Mammary epithelial cell (primary cell): ENCODE measurements at places on chromosomes 3 and 15. TPM values are rescaled to one million over a fixed set of nuclear protein-coding genes. Genes with fewer than 3 reads are reported as not detected.

Gene FGD5
- not detected for total RNA-seq

Gene GOLIM4
- total RNA-seq: 25.8 and 31.4 TPM in 2 replicates

GRCh38 chr3:138646513-138646912, 37.9 kb downstream of the FAIM start:
- DNase-seq: no peak

DNA sequence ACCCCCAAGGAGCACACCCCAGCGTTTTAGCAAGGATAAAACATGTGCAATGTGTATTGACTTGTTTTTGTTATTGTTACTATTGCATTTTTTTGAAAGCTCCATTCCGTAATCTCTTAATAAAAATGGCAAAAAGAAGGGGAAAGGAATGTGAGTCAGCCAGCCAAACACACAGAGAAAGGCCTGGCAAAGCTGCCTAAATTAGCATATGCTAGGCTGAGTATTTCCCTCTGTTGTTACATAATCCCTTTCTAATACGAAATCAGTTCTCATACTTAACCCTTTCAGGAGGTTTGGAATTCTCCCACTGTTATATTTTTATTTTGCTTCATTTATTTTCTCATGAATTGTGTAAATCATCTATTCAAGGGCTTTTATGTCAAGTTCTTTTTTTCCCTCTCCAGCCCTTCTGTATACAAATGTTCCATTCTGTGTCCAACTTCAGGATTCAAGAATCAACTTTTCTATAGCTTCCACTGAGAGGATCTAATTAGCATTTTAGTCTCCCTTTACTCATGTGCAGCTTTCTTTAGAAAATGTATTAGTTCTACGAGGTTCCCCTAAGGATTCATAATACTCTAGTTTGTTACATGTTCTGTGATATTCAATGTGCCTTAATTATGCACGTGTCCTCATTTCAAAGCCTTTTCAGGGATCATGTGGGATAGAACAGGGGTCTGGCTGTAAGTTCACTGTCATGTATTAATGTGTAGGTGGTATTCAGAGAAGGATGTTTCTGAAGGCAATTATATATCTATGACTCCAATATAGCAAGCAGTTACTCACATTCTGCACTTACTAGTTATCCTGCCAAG, 9.2 kb downstream of the CADM2 start:
- no peak for DNase-seq

GRCh38 chr3:151580591-151580990, 119.7 kb upstream of the IGSF10 start:
- peak; percentile 23 for DNase-seq

GRCh38 chr3:134772011-134772410, 23.0 kb upstream of the EPHB1 start:
- no peak for DNase-seq

Gene A4GNT
- total RNA-seq: not detected in 2 replicates

Gene PDHB
- 43.2 TPM for total RNA-seq

GRCh38 chr15:58057559-58057958, 8.0 kb downstream of the ALDH1A2 start:
- peak; percentile 76 for DNase-seq

- no peak for DNase-seq
These were observed 9.8 kb upstream of the TMEM40 start for GRCh38 chr3:12768579-12769527.

Gene ALDH1L1
- total RNA-seq: 0.71 and 0.96 TPM in 2 replicates

Gene COLQ
- 0.33 and 0.37 TPM in 2 replicates for total RNA-seq

- no peak for DNase-seq
These were observed 84.4 kb downstream of the PGPEP1L start for GRCh38 chr15:98923171-98923570.

Gene COX17
- total RNA-seq: 41.1 and 43.0 TPM in 2 replicates

DNA sequence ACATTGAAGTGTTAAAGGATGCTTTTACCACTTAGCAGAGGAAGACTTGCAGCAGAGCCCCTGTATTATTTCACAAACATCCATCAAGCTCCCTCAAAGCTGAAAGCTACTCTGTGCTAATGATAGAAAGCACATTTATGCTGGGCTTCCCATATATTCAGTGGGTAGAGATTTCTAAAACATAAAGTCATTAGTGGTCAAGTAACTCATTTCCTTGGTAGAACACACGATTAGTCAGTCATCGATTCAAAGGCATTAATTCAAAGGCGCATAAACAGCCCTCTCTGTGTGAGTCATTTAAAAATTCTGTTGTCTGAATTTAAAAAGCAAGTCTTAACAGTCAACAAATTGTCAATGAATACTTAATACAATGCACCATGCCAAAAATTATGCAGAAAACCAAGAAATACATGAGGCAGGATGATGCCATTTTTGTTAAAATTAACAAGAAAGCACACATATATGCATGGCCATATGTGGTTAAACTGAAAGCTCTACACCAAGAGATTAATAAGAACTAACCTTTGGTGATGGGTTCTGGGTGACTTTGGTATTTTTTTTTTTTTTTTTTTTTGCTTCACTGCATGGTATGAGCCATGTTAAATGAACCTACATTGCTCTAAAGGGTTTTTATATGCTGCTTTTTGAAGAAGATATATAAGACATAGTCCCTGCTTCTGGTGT, 61.7 kb downstream of the LDHAL6B start:
- peak; percentile 79 for DNase-seq

- DNase-seq: peak; percentile 61
These were observed 60.5 kb downstream of the IGF2BP2 start for GRCh38 chr3:185764163-185764979.

Gene SH3BP5
- total RNA-seq: 21.0 TPM

Gene TPRG1
- total RNA-seq: 0.11 and 0.73 TPM in 2 replicates

DNA sequence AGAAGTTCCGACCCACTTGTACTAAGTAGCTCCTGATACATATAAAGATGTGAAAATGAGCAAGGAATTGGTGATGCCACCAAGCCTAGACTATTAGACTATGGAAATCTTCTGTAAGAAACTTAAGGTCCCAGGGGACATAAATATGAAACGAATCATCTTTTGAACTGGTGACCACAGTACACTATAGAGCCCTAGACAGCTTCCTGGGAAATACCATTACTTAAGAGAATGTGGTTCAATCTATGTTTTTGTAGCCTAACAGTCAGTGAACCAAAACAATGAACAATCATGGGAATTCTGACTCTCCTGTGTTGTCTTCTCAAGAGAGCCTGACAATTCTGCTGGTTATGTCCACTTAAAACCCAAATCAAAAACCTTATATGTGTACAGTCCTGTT, 191.6 kb downstream of the GREM1 start:
- DNase-seq: peak; percentile 28

DNA sequence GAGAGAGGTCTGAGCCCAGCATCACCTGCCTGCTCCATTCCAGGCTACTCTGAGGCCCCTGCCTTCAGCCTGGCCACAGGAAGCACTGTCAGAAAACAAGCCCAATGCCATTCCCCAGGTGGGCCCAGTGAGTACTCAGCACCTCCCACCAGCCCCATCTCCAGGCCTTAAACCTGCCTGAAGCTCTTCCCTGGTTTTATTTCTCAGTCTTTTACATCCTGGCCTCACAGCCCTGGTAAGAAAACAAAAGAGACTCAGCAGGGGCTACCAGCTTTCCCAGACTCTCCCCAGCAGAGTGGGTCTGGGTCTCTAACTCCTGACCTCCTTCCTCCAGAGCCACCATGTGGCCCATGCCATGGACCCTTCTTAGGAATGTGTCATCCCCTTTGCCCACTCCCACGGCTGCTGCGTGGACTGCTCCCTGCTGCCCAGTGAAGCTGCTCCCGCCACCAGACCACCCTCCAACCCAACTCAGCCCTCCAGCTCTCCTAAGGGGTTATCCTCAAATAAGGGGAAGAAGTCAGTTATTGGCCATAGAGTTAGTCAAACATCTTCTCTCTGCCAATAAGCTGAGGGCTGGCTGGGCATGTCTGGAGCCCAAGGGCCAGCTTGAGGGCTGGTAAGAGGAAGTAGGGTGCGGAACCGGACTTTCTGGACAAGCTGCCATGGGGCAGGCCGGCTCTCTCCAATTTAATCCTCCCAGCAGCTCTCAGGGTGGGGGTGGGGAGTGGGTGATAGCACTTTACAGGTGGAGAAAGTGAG, 116.7 kb upstream of the LINGO1 start:
- no peak for DNase-seq

DNA sequence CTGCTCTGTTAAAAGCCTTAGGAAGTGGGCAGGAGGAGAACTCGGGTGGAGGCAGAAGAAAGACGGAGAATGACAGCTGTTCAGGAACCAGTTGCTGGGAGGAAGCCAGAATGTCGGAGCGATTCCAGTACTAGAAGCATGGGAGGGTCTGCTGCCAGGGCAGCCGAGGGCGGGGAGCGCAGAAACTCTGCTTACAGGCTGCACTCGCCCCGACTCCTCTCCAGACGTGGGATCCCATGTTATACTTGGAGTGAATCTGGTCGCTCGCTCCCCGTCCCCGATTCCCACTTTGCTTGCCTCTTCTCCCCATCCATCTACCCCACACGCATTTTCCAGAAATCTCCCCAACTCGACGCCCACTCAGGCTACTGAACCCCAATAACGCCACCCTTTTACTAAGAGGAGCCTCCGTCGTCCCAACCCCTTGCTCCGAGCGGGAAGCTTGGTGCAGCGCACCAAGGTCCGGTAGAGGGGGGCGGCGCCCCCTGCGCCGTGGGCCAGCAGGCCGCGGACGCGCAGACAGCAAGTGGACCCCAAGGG, 665 bp downstream of the GATM start:
- no peak for DNase-seq

Gene CCK
- total RNA-seq: 1.5 TPM

DNA sequence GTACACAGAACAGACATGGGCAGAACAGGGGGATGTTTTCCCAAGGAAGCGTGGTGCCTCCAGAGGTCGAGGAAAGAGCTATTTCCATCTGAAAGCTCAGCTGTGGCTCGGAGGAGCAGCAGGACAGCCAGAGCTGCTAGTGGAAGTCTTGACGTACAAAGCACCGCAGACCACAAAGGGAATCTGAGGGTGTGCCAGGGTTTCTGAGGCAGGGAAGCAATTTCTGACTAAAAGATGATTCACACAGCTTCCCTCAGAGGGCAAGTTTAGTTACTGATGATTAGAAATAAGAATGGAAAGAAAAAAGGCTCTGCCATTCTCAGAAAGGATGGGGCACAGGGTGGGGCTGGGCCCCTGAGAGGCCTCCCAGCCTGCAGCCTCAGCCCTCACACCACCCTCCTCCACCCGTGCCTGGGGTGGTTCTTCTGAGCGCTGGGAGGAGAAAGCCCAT, 45.8 kb upstream of the SEC13 start:
- DNase-seq: peak; percentile 92

DNA sequence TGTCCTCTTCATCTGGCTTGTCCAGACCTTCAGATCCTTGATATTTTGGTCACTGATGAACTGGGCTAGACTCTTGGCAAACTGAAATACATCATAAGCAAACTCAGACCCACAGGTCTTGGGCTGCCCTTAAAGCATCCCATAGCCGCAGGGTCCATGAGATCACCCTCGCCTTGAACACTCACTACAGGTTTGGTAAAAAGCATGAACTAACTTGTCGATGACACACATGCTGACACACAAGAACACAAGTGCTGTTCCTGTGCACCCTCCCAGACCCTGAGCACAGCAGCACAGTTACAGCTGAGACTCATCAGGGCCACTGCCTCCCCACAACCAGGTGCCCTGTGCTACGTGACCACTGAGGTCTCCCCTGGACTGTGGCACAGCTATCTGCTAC, 21.0 kb downstream of the PFKFB4 start:
- peak; percentile 72 for DNase-seq

Gene WNT7A
- total RNA-seq: 0.67 TPM

GRCh38 chr3:107061466-107061865, 315.8 kb upstream of the CCDC54 start:
- no peak for DNase-seq

- peak; percentile 51 for DNase-seq
These were observed 20.7 kb downstream of the TBC1D2B start for GRCh38 chr15:78056714-78057269.
